Stimulated activated CD8-positive, alpha-beta memory T cell treated with anti-CD3 and anti-CD28 coated beads, Interleukin-7, amount 100 ng/mL, for 1 hour (primary cell): ENCODE measurements at places on chromosomes 5 and 9.

DNA sequence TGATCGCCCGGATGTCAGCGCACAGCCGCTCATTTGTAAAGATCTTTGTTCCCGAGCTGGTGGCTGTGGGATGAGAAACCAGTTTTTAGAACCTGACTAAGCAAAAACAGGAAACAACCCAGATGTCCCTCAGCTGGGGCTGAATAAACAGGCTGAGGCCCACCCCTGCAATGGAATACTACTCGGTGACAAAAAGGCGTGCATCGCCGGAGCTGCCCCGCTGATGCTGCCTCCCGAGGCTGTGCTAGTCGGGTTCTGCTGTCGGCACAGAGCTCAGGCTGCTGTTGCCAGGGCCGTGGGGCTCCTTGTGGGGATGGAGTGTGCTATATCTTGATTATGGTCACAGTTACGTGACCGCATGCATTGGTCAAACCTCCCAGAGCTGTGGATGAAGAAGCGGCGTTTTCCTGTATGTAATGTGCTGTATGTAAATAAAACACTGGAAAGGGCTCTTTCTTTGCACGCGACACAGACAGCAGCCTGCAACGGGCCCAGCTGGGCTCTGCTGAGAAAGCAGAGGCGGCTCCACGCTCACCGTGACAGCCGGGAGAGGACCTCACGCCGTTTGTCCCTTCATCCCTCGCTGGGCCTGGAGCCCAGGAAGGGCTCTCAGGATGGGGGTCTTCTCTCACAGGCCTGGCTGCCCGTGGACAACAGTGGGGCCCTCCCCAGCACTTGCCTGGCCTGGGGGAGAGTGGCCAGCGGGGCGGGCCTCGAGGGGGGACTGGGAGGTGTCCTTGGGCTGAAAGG lies 51.5 kb upstream of the RNU6ATAC start:
- no peak for DNase-seq

DNA sequence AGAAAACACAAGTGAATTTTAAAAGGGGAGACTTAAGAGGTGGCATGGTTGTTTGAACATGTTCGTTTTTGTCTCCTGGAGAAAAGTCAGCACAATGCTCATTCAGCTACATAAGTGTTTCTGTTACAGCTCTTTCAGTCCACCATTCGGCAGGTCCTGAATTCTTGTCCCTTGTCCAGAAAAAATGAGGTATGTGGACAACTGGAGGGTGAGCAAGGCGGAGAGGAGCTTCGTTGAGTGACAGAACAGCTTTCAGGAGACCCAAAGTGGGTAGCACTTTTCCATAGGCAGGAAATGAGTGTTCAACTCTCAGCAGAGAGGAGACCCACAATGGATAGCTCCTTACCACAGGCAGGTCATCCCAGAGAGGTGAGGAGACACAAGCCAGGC lies 4.9 kb downstream of the PDCD1LG2 start:
- DNase-seq, result no peak

DNA sequence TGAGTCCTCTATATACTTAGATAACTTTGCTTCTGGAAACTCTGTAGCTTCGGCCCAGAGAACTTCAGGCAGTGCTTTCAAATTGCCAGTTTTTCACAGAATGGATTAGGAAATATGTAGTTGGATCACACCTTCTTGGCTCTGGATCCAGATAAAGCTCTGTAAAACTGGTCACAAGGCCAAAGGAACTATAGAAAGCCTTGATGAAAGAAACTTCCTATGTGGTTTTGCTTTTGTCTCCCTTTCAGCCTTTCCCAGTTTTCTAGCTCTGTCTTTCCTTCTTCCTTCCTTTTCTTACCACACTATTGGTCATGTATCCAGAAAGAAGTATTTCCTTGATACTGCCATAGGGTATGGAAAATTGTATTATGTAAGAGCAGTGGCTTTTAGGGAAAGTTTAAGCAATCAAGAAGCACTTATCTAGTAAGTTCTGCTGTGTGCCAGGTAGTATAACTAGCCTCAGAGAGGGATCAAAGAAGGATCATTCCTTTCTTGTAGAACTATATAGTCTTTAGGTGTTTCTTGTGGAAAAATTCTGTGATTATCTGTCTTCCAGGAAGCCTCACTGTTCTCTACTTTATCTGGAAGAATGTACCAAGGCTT lies 6.3 kb downstream of the GPR21 start:
- DNase-seq, result no peak

- DNase-seq, result no peak
These were observed 237.8 kb upstream of the TLE4 start for GRCh38 chr9:79334001-79334400.

- DNase-seq, result no peak
These were observed 28.5 kb upstream of the HMCN2 start for GRCh38 chr9:130237076-130237475.

GRCh38 chr9:7166074-7166473 lies 408.3 kb downstream of the KDM4C start:
- no peak for DNase-seq

- no peak for DNase-seq
These were observed 19.1 kb downstream of the GLRA1 start for GRCh38 chr5:151905557-151905961.

- DNase-seq, result no peak
These were observed 48.0 kb downstream of the IPO11 start for GRCh38 chr5:62460578-62460983.

DNA sequence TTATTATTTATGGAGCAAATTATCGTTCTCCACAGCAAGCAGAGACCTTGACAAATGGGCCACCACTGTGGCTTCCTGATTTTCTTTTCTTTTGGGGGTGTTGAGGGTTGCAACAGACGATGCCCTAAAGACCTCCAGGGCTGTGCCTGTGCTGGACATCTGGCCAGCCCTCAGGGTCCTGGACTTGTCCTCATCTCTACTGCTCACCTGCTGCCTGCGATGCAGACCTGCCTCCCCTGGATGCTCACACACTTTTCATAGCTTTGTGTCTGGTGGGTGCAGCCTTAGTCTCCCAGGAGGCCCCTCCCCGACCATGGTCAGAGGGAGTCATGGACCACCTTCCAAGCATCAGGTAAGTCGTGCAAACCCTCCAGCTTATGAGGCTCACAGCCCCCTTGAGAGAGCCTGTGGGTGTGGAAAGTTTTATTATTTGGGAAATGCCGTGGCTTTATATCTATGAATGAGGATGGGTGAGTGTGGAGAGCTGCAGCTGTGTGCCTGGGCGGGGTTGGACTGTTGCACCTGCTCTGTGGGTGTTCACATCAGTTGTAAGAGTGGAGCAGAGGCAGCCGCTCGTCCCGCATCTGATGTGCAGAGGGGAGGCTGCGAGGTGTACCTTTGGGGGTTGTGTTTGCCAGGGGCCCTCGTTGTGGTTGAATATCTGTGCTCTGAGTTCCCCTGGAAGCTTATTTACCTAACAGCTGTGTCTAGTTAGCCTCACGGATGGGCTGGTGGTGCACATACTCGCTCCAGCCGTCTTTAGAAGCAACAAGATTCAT lies 126.3 kb upstream of the IRX4 start:
- DNase-seq, result no peak

DNA sequence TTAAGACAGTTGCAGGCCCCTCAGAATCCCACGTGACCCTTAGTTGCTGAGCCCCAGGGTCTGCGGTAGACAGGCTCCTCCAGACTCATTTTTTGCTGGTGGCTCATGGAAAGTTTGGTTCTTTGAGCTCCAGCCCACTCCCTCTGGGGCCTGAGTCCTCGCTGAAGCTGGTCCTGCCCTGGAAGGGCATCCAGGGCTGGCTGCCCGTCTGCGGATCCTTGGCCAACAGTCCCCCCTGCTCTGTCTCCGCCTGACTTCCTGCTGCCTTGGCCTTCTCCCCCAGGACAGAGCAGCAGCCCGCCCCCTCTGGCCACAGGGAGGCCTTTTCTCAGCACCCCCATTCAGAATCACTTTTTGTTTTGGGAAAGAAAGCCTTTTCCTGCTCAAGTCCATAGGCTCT lies 24.4 kb downstream of the SLC6A7 start:
- no peak for DNase-seq

GRCh38 chr5:143182901-143183820 lies 220.3 kb downstream of the NR3C1 start:
- no peak for DNase-seq
